ENCODE measurements at places on chromosomes 4 and X.

DNA sequence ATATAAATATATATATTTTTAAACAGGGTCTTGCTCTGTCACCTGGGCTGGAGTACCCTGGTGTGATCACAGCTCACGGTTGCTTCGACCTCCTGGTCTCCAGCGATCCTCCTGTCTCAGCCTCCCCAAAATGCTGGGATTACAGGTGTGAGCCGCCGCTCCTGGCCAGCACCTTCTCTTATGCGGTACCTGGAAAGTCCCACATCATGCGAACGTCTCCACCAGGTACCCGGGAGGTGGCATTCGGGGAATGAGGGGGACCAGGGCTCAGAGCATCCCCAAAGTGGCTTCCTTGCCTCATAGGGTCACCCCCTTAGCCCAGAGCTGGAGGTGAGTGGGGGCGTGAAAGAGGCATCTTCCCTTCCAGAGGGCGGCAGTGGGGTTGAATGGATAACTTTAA is 84.0 kb upstream of the PPP2R3B start:
- DNase-seq, result no peak

GRCh38 chr4:157514711-157515110 is 294.2 kb downstream of the GRIA2 start:
- no peak for DNase-seq

- no peak for DNase-seq
These were observed 7.5 kb upstream of the BMP2K start for GRCh38 chr4:78768452-78769180.

GRCh38 chrX:116238567-116239255 is 68.2 kb downstream of the AGTR2 start:
- DNase-seq, result no peak

DNA sequence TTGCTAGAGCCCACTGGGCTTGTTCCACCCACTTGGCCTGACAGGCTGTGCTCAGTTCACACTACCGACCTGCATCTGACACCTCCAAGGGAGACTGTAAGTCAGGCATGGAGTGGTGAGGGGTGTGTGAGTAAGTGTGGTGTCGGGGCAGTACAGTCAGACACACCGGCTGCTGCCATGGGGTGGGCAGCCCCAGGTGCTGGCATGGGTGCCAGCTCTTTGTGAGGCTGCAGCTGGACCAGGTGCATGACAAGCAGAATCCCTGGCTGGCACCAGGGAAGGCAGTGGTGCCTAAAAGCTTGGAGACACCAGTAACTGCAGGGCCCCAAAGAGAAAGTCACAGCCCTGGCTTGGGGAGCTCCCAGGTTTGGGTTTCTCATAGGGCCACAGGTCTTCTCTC is 665.0 kb downstream of the SH3BGRL start:
- DNase-seq, result no peak

DNA sequence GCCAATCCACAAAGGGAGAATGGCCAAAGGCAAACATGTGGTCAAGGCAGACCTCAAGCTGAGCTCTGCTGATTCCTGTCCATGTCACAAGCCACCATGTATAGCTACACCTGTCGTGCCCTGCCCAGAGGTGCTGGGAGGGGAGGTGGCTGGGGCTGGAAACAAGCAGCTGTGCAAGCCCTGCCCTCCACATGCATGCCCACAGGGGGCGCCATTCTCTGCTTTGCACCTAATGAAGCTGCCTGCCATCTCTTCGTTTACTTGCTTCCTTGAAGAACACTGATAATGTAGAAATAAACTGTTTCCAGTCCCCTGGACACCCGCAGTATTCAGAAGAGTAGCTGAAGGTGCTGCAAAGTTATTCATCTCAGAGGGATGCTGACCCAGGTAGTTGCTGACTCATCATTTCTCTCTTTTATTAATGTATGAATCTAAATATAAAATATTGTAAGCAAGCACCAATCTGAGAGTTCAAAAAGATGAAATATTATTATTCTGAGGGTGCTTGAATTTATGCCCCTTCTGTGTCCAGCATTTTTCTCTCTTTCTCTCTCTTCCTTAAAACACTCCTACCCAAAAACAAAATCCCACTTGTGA is 278.6 kb downstream of the ADGRA3 start:
- no peak for DNase-seq

Data from AG04449 (cell line).